ENCODE measurements at places on chromosomes 5 and 9. TPM values are rescaled to one million over a fixed set of nuclear protein-coding genes. Genes with fewer than 3 reads are reported as not detected.

Gene EGR1
- 19.5 TPM for total RNA-seq

Gene LPAR1
- total RNA-seq, result 30.9 TPM

Gene MSMP
- not detected for total RNA-seq

Gene SLC25A2
- not detected for total RNA-seq

Gene TRPM3
- total RNA-seq, result not detected

Gene SLC6A3
- total RNA-seq, result not detected

Gene C7
- not detected for total RNA-seq

Gene TAF1L
- not detected for total RNA-seq

Gene TMEM8B
- total RNA-seq, result 1.6 TPM

Gene CYLC2
- not detected for total RNA-seq

Gene IL3
- total RNA-seq, result not detected
